IMR-90 (cell line): ENCODE measurements at places on chromosomes 5 and 9.

DNA sequence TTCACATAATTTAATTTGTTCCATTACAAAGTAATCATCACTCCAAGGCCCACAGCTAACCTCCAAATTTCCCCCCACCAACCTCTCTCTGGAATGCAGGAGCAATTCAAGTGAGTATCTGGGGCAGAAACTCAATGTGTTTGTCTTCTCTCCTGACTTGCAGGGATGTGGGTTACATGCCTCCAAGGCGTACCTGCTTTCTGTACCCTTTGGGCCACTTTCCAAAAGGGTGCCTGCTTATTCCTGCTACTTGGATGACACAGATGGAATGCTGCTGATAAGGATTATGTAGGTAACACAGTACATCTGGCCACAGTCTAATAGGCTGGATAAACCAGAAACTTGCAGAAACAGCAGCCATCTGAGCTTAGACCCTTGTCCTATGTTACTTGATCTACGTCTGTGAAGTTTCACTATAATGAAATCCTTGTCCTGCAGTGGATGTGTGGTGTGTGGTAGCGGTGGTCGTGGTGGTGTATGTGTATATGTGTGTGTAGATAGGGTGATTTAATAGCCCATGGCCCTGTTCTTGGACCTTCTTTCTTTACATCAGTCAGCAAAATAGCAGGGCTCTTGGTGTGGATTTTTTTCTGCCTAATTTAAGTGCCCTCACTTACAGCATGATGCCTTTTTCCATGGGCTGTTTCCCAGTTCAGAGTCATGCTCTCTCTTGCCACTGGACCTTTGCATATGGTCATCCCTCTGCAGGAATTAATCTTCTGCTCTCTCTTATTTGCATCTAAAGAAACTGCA is 175.9 kb downstream of the ZDHHC21 start:
- DNase-seq, result no peak

DNA sequence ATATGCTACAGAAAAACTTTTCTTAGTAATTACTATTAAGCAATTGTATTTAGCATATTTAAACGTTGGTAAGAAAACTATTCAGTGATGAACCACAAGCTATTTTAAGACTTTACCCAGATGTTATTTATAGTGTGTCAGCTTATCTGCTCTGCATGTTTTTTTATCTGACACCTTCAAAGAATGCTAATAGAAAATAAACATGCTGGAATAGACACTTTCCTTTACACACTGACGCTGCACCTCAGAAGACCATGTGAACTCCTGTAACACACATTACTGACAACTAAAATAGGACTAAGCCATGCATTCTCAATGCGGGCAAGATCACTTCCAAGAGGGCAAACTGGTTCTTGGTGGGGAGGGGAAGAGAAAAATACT is 38.3 kb downstream of the FNIP1 start:
- DNase-seq, result peak; percentile 57

GRCh38 chr5:61614606-61615005 is 282.5 kb downstream of the ZSWIM6 start:
- no peak for DNase-seq

DNA sequence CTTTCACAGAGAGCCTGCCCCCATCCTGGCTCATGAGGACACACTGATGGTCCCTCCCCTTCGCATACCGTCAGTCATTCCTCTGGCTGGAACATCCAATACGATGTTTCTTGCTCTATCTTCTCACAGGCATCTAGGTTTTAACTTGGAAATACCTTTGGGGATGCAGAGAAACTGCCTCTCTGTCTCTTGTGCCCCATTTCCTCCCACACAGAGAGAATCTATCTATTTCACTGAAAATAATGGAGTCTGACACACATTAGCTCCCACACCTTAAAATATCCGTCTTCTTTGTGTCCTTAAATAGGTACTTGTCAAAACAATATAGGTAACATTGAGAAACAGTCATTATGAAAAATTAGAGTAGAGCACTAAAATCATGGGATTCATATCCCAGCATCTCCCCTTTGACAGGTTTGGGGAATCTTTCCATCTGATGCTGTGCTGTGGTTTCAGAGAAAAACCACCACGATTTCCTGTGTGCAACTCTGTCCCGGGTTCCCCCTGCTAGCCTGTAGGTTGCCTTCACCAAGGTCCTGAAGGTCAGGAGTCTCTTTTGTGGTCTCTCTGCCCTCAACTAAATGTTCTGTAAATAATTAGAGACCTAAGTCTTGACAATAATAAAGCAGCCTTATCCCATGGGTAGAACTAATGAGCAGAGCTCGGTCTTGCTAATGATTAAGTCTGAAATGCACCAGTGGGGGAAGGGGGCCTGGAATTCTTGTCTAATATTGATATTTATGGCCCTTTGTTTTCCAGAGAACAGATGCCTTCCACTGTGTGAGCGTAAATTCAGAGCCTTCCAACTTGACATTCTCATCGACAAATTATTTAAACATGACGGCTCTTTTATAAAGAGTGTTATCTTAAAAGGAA is 371.0 kb downstream of the ICE1 start:
- DNase-seq, result no peak

- no peak for DNase-seq
These were observed 123.7 kb downstream of the EDIL3 start for GRCh38 chr5:84260939-84261338.

GRCh38 chr5:669842-670395 is 23.2 kb downstream of the TPPP start:
- no peak for DNase-seq

GRCh38 chr9:72596451-72597180 is 75.2 kb downstream of the TMC1 start:
- no peak for DNase-seq

DNA sequence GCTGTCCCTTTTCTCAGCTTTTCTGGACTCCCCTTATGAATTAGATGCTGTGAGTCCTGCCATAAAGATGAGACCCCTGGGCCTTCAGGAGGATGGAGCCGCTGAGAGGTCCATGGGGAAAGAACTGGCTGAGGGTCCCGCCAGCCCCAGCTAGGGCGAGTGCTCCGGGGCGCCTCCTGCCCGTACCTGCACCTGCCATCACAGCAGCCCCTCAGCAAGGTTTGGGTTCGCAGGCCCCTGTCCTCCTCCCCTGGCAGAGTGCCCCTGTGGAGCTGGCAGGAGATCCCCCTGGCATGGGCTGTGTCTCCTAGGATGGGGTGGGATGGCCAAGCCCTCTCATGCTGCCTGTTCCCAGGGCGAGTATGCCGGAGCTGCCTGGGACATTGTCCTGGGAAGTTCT is 64.2 kb downstream of the COL5A1 start:
- DNase-seq, result no peak

GRCh38 chr9:129549139-129549538 is 71.8 kb downstream of the C9orf50 start:
- no peak for DNase-seq
